Posterior cingulate gyrus (tissue), 11 donors: ENCODE measurements at places on chromosomes 4 and X.

GRCh38 chr4:14217401-14217800 is 589.9 kb upstream of the BOD1L1 start:
- no peak for DNase-seq

DNA sequence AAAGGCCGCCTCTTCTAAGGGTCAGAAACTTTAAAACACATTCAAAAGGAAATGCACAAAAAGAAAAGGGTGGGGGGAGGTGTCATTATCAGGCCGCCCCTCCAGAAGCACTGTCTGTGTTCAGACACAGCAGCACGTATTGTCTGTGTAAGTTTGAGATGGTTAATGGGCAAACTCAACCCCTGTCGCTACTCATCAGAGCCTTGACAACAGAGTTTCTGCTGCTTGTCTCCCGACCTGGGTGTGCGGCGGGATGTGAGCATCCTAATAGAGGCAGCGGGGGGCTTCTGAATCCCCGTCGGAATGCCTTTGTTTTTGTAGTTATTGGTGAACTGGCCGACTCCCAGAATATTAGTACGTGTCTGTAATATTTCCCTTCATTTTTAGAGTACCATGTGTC is 158.9 kb downstream of the DCTD start:
- DNase-seq, result no peak

- no peak for DNase-seq
These were observed 26.3 kb upstream of the PDS5A start for GRCh38 chr4:40003986-40004385.

DNA sequence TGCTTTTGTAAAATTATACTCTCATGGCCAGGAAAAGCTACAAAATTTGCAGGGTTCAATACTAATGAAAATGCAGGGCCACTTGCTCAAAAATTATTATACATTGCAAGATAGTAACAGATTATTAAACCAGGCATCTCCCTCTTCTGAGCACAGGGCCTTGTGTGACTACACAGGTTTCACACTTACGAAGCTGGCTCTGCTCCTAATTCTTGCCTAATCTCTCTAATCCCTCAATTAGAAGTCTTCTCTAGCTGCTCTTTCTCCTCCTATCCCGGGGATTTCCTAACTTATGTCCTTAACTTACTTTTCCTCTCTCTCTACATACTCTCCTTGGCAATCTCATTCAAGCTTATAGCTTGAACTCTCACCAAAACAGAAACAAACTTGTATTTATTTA is 168.3 kb downstream of the AREG start:
- no peak for DNase-seq

GRCh38 chr4:147363514-147363913 is 117.4 kb upstream of the EDNRA start:
- no peak for DNase-seq

- no peak for DNase-seq
These were observed 113.9 kb downstream of the CPZ start for GRCh38 chr4:8706216-8707044.
